ENCODE measurements at places on chromosomes 7 and 10. TPM values are rescaled to one million over a fixed set of nuclear protein-coding genes. Genes with fewer than 3 reads are reported as not detected.

DNA sequence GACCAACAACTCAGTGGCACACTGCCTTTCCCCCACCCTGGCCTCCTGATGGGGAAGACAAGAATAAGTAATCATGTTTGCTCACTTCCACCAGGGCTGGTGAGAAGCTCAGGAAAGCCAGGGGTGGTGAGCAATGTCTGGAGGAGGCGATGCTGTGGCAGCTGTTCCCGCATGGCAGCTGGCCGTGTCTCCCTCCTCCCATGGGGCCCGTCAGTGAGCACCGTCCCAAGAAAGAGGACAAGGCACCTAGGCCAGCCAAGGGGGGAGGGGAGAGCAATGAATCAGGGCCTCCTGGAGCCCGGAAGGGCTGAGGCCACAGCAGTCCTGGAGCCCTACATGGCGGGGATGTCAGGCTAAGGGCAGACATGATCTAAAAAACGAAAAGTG lies 69.2 kb upstream of the INSIG1 start:
- no peak for DNase-seq

GRCh38 chr7:130349911-130350782 lies 5.5 kb downstream of the CPA5 start:
- no peak for DNase-seq

- DNase-seq: no peak
These were observed 157.1 kb downstream of the GATA3 start for GRCh38 chr10:8211631-8212030.

- no peak for DNase-seq
These were observed 170.3 kb downstream of the NEURL1 start for GRCh38 chr10:103663802-103664201.

DNA sequence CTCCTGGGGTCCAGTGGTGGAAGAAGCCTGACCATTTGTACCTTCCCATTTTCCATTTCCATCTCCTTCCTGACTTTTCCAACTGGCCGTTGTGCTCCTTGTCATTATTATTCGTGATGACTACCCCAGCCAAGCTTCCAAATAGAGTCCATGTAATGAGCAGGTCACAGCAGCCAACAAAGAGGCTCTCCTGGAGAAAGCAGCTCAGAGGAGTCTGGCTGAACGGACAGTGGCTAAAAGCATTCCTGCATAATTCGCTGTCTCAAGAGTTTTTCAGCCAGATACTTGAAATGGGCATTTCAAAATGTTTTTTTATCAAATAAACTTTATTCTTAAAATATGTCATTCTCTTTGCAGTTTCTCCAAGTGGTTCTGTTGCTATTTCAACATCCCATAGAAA lies 458.6 kb downstream of the INHBA start:
- DNase-seq: no peak

DNA sequence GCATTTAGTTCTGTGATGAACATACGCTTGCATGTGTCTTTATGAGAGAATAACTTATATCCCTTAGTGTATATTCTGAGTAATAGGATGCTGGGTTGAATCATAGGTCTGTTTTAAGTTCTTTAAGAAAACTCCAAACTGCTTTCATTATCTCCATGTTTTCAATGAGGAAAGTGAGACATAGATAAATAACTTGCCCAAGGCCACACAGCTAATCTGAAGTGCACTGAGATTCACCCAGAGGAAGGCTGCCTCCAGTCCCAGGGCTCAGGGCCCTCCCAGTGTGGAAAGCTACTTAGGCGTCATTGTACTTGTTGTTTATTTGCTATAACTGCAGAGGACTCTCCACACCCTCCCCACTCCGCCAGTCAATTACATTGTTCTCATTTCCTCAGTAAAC lies 126.7 kb downstream of the INHBA start:
- DNase-seq: peak; percentile 80

- DNase-seq: no peak
These were observed 243.5 kb upstream of the ZNF32 start for GRCh38 chr10:43892062-43892770.

DNA sequence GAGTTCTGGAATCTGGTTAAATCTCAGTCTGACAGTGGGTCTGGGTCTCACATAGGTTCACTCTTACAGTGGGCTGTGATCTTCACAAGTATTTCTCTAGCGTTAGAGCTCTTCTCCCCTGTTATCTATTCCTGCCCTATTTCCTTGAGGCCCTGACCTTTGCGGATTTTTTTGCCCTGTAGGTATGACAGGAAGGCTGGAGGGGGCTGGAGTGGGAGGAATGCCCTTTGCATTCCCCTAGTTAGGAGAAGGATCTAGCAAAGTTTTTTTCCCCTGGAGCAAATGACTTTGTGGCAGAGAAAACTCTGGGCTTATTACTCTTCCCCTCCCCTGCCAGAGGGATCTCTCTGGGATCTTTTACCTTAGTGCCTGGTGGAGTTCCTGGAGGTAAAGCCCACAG lies 49.2 kb downstream of the GALNT11 start:
- DNase-seq: no peak

DNA sequence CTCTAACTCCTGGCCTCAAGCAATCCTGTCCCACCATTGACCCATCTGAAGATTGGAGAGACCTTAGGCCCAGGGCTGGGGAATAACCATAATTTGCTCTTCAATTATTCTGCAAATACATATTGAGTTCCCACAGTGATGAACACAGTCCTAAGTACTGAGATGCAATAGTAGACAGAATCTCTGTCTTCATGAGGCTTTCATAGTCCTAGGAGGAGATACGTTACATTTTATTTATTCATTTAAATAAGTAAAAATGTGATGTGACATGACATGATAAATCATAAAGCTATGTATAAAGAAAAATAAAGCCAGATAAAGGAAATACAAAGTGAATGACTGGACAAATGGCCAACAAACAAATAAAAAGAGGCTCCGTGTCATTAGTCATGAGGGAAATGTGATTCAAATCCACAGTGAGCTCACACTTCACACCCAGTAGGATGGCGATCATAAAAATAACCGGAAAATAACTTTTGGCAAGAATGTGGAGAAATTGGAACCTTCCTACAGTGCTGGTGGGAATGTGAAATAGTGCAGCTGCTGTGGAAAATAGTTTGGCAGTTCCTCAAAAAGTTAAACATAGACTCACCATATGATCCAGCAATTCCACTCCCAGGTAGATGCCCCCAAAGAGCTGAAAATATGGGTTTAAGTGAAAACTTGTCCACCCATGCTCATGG lies 52.1 kb upstream of the JCAD start:
- DNase-seq: peak; percentile 96

- no peak for DNase-seq
These were observed 484.7 kb upstream of the C7orf33 start for GRCh38 chr7:148105853-148106252.

DNA sequence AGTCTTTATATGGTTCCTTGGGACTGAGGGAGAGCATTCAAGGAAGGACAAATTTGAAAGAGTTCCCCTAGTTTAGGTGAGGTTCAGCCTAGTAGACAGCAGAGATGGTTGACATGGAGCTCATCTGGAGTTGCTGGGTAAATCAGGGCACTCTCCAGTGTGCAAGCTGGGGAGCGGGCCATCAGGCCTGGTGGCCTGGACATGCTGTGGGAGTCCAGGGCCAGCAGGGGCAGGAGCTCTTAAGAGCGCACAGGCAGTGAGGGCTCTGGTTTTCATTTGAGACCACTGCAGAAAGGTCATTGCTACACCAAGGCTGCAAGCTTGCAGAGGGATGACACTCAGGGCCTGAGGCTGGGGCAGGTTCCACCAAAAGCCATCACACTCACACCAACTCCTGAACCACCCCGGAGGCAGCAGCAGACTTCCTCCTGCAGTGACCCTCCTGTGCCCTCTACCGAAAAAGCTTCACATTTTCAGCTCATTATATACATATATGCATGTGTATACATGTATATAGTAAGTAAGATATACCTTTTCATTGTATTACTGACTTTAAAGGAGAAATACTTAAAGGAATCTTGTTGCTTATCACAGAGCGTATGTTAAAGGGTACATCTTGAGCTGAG lies 39.5 kb downstream of the STEAP1B start:
- no peak for DNase-seq

GRCh38 chr7:148939128-148939755 lies 55.2 kb upstream of the EZH2 start:
- no peak for DNase-seq

- no peak for DNase-seq
These were observed 239.1 kb downstream of the SKAP2 start for GRCh38 chr7:26625286-26625685.

GRCh38 chr7:151125470-151125845 lies 39.2 kb downstream of the AGAP3 start:
- no peak for DNase-seq

The TMEM229A gene
- not detected for total RNA-seq

The MRM2 gene
- 20.8 TPM for total RNA-seq

The CPN1 gene
- not detected for total RNA-seq

The IL2RA gene
- not detected for total RNA-seq

The TMEM168 gene
- 23.8 TPM for total RNA-seq

The STK31 gene
- 0.44 TPM for total RNA-seq

The HTR7 gene
- 0.22 TPM for total RNA-seq

The SAMD8 gene
- 22.8 TPM for total RNA-seq

Measured in endothelial cell of umbilical vein (primary cell).